Stimulated activated CD8-positive, alpha-beta memory T cell treated with anti-CD3 and anti-CD28 coated beads, Interleukin-15, amount 100 ng/mL, for 1 hour (primary cell): ENCODE measurements at places on chromosomes 4 and X.

- no peak for DNase-seq
Observed at GRCh38 chr4:114264877-114265291, 285.4 kb upstream of the ARSJ start.

GRCh38 chr4:36325499-36325898 lies 44.1 kb downstream of the DTHD1 start:
- DNase-seq, result no peak

- DNase-seq, result no peak
Observed at GRCh38 chr4:79232540-79232939, 93.3 kb downstream of the NAA11 start.

- DNase-seq, result no peak
Observed at GRCh38 chrX:111519215-111519614, 7.8 kb downstream of the SERTM2 start.

- DNase-seq, result no peak
Observed at GRCh38 chr4:183260491-183261151, 59.5 kb downstream of the CLDN22 start.

- no peak for DNase-seq
Observed at GRCh38 chrX:38172596-38172995, 48.1 kb downstream of the SRPX start.

GRCh38 chr4:186221624-186222023 lies 5.7 kb upstream of the KLKB1 start:
- no peak for DNase-seq

DNA sequence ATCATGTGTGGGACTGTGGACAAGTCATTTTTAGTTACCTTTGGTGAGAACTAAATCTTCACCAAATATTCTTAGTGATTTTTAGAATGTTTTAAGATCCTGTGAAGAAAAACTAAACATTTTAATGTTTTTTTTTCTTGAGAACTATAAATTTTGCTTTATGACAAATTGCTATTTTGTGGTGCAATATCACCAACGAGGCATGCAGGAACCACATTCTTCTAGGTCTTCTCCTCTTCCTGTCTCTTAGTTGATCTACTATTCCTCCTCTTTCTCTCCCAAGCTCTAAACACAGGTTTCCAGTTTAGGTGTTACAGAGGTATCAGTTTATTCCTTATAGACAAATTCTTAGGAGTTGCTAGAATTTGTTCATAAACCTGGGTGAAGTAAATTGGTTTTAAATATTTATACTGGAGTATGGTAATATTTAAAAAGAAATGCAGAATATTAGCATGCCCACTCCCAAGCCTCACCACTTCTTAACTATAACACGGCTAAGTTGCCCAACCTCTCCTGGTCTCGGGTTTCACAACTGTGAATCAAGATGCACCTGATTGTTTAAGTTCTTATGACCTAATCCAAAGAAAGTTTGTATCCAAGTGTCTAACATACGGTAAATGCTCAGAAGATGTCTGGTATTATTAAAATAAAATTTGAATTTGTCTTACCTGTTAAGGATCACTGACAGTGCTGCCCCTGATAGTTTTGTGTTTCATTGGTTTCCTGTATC lies 56.5 kb upstream of the CLNK start:
- DNase-seq, result no peak

DNA sequence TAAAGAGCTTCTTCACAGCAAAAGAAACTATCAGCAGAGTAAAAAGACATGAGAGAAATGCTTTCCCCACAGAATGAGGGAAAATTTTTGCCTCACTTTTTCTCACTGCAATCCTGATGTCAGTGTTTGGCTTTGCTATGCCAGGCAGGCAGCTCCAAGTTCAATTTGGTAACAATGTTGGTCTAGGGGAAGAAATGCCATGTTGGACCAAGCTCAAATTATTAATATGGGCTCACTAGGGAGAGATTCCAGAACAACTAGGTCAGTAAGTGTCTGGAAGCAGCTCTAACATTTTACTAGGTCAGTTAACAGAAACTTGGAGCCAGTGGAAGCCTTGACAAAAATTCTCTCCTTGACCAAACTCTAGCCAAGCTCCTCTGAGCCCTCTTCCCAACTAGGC lies 95.4 kb downstream of the NAF1 start:
- DNase-seq, result no peak

GRCh38 chrX:51568586-51568985 lies 50.1 kb downstream of the CENPVL3 start:
- no peak for DNase-seq

DNA sequence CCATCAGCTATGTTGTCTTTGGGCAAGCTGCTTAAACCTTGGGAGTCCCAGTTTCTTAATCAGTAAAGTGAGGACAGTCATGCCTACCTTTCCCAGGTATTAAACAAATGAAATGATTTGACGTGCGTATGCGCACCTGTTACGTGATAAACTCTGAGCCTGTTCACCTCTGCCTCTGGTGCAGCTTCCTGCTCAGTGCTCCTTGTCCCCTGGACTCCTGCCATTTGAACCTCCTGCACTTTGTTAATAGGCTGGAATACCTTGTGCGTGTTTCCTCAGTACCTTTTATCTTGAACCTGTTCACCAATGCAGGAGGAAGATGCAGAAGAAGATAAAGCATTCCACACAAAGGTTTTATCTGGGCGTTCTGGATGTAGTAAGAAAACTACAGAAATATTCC lies 211.9 kb downstream of the CEP135 start:
- no peak for DNase-seq

- no peak for DNase-seq
Observed at GRCh38 chrX:20672476-20672875, 405.8 kb upstream of the RPS6KA3 start.

GRCh38 chr4:135434936-135435335 lies 1233.3 kb upstream of the PABPC4L start:
- no peak for DNase-seq

- DNase-seq, result no peak
Observed at GRCh38 chrX:153516073-153516472, 1.4 kb upstream of the ATP2B3 start.

- DNase-seq, result no peak
Observed at GRCh38 chr4:67109276-67109675, 436.0 kb downstream of the CENPC start.

GRCh38 chr4:138310991-138311390 lies 68.8 kb upstream of the SLC7A11 start:
- no peak for DNase-seq

GRCh38 chrX:77298296-77298695 lies 148.9 kb upstream of the FGF16 start:
- DNase-seq, result no peak

DNA sequence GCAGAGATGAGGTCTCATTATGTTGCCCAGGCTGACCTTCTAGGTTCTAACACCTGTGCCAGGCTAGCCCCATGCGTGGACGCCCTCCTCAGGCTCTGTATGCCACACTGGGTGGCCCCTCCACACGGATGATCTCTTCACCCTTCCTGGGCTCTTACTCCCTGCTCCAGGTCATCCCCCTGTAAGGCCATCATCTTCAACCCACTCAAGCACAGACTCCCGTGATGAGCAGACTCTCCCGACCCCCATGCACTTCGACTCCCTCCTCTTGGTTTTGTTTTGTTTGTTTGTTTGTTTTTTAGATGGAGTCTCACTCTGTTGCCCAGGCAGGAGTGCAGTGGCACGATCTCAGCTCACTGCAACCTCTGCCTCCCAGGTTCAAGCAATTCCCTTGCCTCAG lies 70.9 kb downstream of the HPRT1 start:
- DNase-seq, result no peak

DNA sequence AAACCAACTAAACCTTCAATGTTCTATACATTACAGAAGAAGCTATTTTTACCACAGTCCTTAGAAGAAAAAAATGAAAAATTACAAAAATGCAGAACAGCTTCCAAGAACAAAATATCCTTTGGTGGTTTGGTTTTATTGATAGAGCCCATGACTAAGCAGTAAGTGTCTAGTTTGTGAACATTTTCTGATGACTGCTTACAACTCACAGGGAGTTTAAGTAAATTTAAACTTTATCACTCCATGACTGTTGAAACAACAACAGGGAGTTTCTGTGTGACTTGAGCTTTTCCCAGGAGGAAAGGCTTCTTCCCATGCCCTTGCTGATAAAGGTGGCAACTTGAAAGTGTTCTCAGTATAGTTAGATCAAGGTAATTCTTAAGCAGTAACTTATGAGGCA lies 2.9 kb downstream of the PF4 start:
- DNase-seq, result no peak

GRCh38 chr4:155666344-155667221 lies at the start of gene GUCY1A1:
Gene GUCY1A1 (plus strand): TSS chr4:155666848. CDS start chr4:155696868, 30,020 bp downstream.
- DNase-seq, result no peak

GRCh38 chrX:15946783-15947580 lies 92.4 kb upstream of the AP1S2 start:
- DNase-seq, result no peak

DNA sequence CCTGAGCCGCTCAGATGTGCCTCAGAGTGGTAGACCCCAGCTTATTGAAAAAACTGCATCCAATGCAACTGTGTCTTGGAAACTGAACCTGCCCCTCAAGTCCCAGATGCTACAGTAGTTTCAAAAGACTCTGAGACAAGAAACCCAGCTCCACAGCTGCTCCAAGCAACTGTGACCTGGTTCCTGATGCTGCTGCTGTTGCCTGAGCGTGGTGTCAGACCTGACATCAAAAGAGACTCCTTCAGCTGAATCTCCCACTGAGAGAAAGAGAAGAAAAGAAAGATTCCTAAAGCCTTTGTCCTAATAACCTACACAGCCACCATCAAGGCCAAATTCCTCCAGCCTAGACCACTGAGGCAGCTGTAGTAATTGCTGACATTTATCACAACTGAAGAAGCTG lies 630.1 kb downstream of the STIM2 start:
- no peak for DNase-seq

- DNase-seq, result no peak
Observed at GRCh38 chr4:27057662-27058061, 197.0 kb downstream of the STIM2 start.

- DNase-seq, result no peak
Observed at GRCh38 chrX:150503898-150504219, 64.6 kb upstream of the MTM1 start.

DNA sequence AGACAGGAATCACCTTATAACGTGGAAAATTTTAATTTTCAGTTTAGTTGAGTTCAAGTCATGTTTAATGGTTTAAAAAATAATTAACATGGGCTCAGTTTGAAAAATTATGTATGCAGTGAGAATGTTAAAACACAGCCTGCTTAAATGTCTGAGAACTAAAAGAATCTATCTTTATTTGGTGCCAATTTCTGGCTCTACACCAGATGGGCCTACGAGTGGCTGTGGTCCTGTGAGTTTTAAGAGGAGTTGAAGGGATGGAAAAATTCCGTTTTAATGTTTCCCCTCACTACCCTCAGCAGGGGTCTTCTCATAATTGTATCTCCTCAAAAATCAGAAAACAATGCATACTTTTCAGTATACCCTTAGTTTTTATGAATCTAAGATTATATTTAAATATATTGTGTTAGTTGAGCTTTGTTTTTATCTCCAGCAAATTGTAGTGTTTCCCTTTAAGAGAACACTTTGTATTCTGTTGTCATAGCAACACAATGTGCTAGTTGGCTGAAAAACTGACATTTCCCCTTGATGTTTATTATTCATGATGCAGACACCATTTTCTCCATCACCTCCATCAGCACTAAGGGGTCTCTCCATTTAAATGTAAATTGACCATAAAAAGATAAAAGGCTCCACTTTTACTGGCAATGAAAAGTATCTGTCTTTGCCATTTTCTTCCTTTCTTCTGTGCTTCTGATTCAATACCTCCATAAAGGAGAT lies 393.5 kb upstream of the GRIA3 start:
- DNase-seq, result no peak

GRCh38 chr4:89158884-89159503 lies 47.7 kb downstream of the TIGD2 start:
- DNase-seq, result no peak

- DNase-seq, result no peak
Observed at GRCh38 chr4:89724716-89725115, 112.2 kb downstream of the SNCA start.

DNA sequence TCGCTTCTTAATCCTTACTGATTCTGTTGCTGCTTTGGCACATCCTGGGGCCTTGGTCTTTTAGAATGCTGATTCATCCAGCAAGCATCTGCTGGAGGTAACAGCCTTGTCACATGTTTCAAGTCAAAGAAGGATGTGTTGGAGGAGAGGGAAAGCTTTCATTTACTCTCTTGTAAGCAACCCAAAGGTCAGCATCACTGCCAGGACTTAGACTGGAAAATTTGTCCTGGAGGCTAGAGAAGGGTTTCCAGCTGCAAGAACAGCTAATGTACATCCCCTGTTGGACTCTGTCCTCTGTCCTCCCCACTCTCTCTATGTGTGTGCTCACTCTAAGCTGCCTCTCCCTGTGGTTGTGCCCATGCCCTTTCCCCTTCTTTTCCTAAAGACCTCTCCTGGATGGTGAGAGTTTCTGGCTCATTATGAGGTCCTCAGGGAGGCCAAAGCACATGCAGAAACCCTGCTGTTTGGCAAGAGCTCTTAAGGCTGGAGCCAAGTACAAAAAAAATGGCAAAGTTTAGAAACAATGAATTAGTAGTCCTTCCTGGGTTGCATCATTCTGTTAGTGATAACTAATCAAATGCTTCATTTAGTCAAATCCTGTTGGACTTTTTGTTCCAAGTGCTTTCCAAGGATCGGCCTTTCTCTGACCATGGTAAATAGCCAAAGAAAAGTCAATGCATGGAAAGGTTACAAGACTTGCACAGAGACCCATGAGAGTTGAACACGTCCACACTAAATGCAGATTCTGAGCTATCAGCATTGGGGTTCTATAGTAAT lies 13.4 kb upstream of the SRPX start:
- DNase-seq, result no peak

- DNase-seq, result no peak
Observed at GRCh38 chr4:11098461-11098860, 330.2 kb downstream of the HS3ST1 start.

DNA sequence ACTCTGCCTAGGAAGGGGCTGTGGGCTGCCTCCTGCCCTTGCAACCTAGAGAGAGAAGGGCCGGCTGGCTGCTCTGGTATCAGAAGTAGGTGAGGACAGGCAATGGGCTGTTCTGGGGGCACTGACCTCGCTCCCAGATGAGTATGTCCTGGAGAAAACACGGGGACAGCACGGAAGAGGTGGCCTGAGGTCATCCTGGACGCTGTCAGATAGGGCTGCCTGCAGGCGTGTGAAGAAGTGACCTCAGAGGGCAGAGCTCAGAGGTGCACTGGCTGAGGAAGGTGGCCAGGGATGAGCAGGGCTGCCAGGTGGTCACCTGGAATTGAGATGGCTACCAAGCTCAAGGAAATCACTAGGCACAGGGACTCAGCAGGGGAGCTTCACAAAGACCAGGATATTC lies 159.6 kb downstream of the TSPAN5 start:
- DNase-seq, result no peak

GRCh38 chrX:66221856-66222255 lies 57.8 kb downstream of the HEPH start:
- DNase-seq, result no peak

DNA sequence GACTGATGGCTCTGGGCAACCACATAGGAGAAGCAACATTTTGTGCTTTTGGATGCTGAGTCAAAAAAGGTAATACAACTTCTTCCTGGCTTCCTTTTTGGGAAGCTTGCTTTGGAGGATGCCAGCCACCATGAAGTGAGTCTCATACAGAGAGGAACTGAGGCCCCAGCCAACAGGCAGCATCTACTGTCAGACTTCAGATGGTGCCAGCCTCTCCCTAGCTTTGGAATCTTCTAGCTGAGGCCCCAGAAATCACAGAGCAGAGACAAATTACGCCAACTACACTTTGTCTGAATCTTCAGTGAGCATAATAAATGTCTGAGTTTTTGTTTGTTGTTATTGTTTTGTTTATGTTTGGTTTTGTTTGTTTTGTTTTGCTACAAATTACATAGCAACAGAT lies 136.1 kb downstream of the ATP10D start:
- no peak for DNase-seq

- no peak for DNase-seq
Observed at GRCh38 chrX:9566150-9566621, 101.3 kb downstream of the TBL1X start.

GRCh38 chrX:9148615-9149399 lies 114.9 kb upstream of the FAM9B start:
- DNase-seq, result no peak
